Spinal cord (tissue), 10 donors: ENCODE measurements at places on chromosomes 4 and X. TPM values are rescaled to one million over a fixed set of nuclear protein-coding genes. Genes with fewer than 3 reads are reported as not detected.

- H3K27me3 ChIP-seq: peaks cover 2% of the 10 kb centered on the region
- no peaks in the 10 kb centered on the region for H3K36me3 ChIP-seq
- no peak overlapping the region for H3K27ac ChIP-seq
Measured at GRCh38 chrX:57929373-57929772, 19.1 kb upstream of the ZXDA start.

DNA sequence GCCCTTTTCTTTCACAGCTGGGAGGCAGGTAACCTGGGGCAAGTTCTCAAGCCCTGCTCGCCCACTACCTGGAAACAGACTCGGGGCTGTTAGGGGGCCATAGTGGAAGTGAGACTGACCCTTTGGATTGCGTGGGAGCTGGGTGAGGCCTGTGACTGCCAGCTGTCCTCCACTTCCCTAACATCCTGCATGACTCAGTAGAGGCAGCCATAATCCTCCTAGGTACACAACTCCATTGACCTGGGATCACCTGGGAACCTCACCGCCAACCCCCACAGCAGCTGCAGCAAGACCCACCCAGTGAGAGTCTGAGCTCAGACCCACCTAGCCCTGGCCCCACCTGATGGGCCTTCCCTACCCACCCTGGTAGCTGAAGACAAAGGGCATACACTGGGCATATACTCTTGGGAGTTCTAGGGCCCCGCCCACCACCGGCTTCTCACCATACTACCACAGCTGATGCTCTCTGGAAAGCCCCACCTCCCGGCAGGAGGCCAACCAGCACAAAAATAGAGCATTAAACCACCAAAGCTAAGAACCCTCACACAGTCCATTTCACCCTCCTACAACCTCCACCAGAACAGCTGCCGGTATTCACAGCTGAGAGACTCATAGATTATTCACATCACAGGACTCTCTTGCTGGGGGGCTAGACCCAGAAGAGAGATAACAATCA is 61.1 kb upstream of the DCTD start:
- no peak overlapping the region for H3K27ac ChIP-seq
- no peak for DNase-seq

- H3K4me3 ChIP-seq: no peak overlapping the region
- peak; percentile 11 for DNase-seq
- no peaks in the 10 kb centered on the region for H3K4me1 ChIP-seq
- H3K36me3 ChIP-seq: no peaks in the 10 kb centered on the region
- no peak overlapping the region for H3K27ac ChIP-seq
Measured at GRCh38 chr4:103996064-103996463, 276.3 kb upstream of the TACR3 start.

- H3K27ac ChIP-seq: no peak overlapping the region
- no peaks in the 10 kb centered on the region for H3K4me1 ChIP-seq
- no peak for DNase-seq
- no peak overlapping the region for H3K4me3 ChIP-seq
- no peaks in the 10 kb centered on the region for H3K27me3 ChIP-seq
Measured at GRCh38 chr4:126404549-126404948, 1089.8 kb downstream of the FAT4 start.

DNA sequence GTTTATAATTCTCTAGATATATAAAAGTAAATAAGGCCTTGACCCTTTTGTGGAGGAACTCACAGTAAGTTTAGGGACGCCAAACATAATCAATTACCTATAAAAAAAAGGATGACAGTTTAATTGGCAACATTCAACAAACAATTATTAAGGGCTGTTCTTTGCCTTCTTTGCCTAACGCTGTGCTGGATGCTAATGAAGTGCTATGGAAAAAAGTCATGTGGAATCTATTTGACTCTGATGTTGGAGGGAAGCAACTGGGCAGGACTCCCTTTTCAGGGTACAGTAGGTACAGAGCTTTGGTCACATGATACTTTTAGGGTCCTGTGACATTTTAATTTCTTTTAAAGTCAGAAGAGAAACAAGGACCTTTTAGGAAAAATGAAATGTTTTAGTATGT is 91.1 kb downstream of the PCDH7 start:
- no peak for DNase-seq
- H3K4me1 ChIP-seq: no peaks in the 10 kb centered on the region
- H3K36me3 ChIP-seq: no peaks in the 10 kb centered on the region

GRCh38 chr4:180675359-180675650 is 1567.9 kb upstream of the TENM3 start:
- H3K4me1 ChIP-seq: no peaks in the 10 kb centered on the region
- no peak for DNase-seq
- no peak overlapping the region for H3K4me3 ChIP-seq
- no peaks in the 10 kb centered on the region for H3K36me3 ChIP-seq
- H3K27me3 ChIP-seq: no peaks in the 10 kb centered on the region
- no peak overlapping the region for H3K27ac ChIP-seq

GRCh38 chrX:13933851-13934250 is 95.8 kb downstream of the GEMIN8 start:
- H3K27me3 ChIP-seq: peaks cover 33% of the 10 kb centered on the region
- no peak for DNase-seq
- no peak overlapping the region for H3K4me3 ChIP-seq
- peaks cover 9% of the 10 kb centered on the region for H3K4me1 ChIP-seq

DNA sequence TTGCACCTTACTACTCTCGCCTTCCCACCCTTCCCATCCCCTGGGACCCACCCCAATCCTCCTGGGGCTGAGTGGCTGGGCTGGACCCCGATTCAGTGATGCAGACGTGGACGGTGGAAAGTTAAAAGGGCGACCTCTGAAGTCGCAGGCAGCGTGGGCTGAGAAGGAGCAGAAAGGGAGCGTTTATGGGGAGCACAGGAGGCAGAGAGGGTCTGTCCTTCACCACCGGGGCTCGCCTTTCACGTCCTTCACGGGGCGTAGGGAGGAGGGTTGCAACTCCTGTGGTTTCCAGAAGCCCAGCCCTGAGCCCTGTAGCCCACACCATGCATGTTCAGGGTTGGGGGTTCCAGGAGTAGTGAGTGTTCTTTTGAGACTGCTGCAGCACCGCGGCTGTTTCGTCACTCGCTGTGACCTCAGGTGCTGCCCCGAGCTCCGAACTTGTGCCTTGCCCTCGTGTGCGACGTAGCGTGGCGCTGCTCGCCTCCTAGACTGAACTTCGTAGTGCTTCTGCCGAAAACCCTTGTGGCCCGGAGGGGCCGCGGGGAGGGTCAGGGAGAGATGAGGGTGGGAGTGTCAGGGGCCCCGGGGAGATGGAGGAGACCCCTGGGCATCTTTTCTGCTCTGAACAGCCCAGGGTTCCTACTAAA is 1.6 kb downstream of the NHS start:
- peak overlapping the region; percentile 64 for H3K4me3 ChIP-seq
- DNase-seq: no peak
- peaks cover 18% of the 10 kb centered on the region for H3K4me1 ChIP-seq
- peaks cover 50% of the 10 kb centered on the region for H3K27me3 ChIP-seq
- no peak overlapping the region for H3K27ac ChIP-seq
- no peaks in the 10 kb centered on the region for H3K36me3 ChIP-seq

CXorf49 gene
- not detected for total RNA-seq

SLITRK4 gene
- 35.6 TPM for total RNA-seq
